ENCODE measurements at places on chromosomes 11 and 22.

GRCh38 chr11:40306938-40307548, 1152.4 kb downstream of the LRRC4C start:
- no peak for DNase-seq

GRCh38 chr22:47794851-47795250, 1032.4 kb downstream of the TBC1D22A start:
- DNase-seq: no peak

- DNase-seq: no peak
Measured at GRCh38 chr11:30333405-30333804, 10.5 kb downstream of the ARL14EP start.

- no peak for DNase-seq
Measured at GRCh38 chr11:100970283-100971164, 159.1 kb downstream of the PGR start.

GRCh38 chr11:103228807-103229206, 119.6 kb downstream of the DYNC2H1 start:
- no peak for DNase-seq

GRCh38 chr22:37664249-37665101, 6.0 kb downstream of the PDXP start:
- DNase-seq: no peak

DNA sequence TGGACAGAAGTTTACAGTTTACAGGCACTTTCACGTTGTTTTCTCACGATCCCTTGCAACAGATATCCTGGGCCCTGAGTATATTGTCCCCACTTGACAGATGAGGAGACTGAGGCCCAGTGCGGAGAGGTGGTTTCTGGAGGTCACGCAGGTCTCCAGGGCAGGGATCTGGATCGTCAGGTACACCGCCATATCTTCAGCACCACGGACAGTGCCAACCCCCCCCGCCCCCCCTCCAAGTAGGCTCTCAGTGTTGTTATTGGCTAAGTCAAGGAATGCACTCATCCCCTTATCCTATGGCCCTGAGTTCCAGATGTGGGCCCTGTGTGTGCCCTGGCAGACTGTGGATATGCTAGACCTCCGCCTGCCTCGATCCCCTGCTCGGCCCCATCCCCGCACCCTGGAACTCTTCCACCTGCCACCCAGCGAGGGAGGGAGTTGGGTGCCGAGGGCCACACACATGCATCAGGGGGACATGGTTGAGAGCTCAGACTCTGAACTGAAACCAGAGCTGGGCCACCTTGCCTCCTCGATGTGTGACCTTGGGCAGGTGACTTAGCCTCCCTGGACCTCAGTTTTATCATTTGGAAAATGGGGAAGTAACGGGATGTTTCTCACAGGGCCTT, 37.5 kb downstream of the MPPED1 start:
- DNase-seq: no peak

GRCh38 chr11:12117611-12118010, 7.2 kb downstream of the MICAL2 start:
- no peak for DNase-seq

- DNase-seq: no peak
Measured at GRCh38 chr11:40302669-40303068, 1156.8 kb downstream of the LRRC4C start.

- no peak for DNase-seq
Measured at GRCh38 chr11:43278193-43278956, 33.4 kb upstream of the API5 start.

GRCh38 chr11:128532572-128533091, 54.7 kb downstream of the ETS1 start:
- no peak for DNase-seq

- no peak for DNase-seq
Measured at GRCh38 chr11:120316880-120317688, 8.0 kb upstream of the TLCD5 start.

GRCh38 chr11:102831489-102832440, 11.6 kb downstream of the MMP3 start:
- DNase-seq: no peak

DNA sequence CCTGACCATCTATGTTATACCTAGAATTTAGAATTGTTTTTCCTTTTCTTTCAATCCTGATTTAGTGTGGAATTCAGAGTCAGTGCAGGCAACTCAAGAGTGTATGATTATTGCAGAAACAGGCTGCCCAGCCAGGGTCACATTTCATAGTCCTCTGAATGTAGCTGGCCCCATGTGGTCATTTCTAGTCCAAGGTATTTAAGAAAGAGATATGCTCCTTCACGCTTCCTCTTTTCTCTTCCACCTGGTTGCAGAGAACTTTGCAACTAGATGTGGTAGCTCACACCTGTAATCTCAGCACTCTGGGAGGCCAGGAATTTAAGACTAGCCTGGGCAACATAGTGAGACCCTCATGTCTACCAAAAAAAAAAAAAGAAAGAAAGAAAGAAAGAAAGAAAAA, 27.6 kb upstream of the LDLRAD3 start:
- DNase-seq: no peak

DNA sequence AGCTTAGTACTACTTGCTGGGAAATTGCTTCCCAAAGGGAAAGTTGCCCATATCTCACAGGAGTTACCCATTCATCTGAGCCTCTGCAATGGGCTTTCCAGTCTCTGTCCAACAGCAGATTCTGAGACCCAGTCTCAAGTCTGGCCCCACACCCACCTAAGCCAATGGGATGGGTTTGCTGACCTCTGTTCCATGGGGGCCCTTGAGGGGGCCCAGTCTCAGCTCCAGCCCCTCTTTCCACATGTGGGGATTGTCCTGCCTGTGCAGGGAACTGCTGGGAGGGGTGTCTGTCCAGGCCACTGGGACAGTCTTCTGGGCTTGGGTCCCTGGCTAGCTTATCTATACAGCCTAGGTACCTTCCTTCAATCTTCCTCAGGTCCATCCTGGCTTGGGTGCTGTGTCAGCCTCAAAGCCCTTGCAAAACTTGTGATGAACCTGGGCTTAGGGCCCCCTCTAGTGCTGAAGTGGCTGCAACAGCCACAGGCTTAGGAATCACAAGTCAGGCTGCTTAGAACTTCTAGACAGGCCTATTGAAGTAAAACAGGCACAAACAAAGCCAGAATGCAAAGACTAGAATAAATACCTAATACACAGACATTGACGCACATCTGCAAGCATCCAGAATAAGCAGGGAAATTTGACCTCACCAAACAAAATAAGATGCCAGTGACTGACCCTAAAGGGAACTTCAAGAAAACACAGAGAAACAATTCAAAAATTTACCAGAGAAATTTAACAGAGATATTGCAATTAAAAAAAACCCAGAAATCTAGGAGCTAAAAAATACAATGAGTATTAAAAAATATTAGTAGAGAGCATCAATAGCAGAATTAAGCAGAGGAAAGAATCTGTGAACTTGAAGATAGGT, 11.7 kb upstream of the PATL1 start:
- no peak for DNase-seq

DNA sequence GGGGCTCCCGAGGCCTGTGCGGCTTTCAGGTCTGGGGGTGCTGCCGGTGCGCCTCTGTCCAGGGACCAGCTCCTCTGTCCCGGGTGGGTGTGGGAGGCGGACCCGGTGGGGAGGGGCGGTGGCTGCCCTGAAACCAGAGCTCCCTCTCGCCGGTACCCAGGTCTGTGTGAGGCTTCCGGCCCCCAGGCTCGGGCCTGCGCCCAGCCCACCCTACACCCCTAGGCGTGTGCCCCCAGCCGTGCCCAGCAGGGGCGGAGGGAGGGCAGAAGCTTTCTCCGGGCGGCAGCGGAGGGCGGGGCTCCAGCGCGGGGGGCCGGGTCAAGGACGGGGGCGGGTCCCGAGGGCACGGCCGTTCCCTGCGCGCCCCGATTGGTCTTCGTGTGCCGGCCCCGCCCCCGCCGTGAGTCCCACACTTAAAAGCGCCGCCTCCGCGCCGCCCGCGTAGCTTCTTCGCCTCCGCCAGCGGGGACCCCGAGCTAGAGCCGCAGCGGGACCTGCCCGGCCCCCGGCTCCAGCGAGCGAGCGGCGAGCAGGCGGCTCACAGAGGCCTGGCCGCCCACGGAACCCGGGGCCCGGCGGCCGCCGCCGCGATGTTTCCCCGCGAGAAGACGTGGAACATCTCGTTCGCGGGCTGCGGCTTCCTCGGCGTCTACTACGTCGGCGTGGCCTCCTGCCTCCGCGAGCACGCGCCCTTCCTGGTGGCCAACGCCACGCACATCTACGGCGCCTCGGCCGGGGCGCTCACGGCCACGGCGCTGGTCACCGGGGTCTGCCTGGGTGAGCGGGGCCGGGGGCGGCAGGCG, 616 bp downstream of the PNPLA2 start:
- peak; percentile 87 for DNase-seq

DNA sequence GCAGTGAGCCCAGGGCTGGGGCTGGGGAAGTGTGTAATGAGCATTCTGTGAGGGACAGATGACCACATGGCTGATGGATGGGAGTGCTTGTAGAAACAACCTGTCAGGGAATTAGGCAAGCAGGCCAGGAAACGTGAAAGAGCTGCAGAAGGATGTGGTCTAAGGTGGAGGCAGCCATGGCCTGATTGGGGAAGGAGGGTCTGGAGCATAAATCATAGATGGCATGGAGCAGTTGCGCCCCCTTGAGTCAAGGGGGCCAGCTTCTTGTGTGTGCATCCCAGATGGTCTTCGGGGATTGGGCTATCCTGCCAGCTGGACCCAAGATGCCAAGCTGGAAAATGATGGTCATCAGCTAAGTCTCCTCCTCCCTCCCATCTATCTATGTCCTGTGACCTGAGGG, 119.4 kb upstream of the CLPB start:
- DNase-seq: no peak

DNA sequence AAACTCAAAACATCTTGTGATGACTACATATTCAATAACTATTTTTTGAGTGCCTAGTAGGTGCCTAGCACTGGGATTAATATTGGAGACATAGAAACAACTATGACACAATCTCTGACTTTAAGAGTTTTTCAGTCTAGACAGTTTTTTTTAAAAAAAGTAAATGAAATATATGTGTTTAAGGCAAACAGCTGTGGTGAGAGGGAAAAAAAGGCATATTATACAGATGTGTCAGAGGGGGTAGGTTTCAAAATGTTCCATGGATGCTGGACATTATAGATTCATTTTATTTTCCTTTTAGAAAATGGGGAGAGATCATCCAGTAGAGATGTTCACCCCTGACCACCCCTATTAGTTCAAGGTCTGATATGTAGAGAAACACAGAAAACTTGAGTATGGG, 90.8 kb downstream of the LUZP2 start:
- DNase-seq: no peak

GRCh38 chr11:100732949-100733348, 45.9 kb downstream of the ARHGAP42 start:
- no peak for DNase-seq

- peak; percentile 36 for DNase-seq
Measured at GRCh38 chr22:25709758-25710157, 32.2 kb upstream of the MYO18B start.
